Mesendoderm (in vitro differentiated cells): ENCODE measurements at places on chromosomes 11 and 22.

DNA sequence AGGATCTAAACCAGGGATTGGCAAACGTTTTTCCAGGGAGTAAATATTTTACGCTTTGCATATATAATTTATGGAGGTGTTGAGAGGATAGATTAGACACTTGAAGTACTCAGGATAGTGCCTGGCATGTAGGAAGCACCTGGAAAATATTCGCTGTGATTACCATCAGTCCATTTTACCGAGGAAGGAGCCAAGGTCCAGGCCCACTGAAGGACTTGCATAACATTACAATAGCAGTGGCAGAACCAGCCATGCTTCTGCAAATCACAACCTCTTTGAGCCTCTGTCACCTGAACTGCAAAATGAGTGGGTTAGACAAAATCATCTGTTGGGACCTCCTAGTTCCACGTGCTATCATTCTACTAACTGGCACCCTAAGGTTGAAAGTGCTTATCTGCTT, 5.4 kb downstream of the FUT4 start:
- DNase-seq = no peak

DNA sequence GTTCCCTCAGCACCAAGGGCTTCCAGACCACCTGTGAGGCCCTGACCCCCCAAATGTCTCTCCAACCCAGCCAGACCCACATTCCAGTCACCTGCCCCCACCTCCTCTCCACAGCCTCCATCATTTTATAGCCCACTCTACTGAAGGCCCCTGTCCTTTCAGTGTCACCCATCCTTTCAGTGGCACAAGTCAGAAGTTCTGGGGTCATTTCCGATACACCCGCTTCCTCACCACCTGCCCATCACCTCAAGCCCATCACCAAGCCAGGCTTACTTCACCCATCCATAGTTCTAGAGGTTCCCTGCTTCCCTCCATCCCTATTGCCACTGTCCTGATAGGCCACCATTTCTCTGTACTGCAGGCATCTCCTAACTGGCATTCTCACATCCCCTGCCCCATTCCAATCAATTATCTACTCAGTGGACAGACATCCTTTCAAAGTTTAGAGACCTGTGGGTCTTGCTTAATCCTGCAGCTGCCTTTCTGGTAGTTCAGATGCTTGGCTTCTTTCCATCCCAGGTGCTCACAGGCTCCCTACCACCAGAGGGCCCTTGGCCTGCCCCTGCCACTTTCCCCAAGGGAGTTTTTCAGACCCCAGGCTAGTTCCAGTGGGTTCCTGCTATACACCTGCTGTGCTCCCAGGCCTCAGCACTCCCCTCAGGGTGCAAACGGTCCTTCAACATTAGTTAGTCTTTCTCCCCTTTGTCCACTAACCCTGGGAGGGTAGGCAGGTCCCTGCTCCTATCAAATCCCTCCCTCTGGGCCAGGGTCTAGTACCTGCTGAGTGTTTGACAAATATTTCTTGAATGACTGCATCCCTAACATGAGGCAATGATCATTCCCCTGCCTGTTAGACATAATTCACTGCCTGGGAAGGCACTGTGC, 7.6 kb downstream of the KCNQ1OT1 start:
- DNase-seq = peak; percentile 85

DNA sequence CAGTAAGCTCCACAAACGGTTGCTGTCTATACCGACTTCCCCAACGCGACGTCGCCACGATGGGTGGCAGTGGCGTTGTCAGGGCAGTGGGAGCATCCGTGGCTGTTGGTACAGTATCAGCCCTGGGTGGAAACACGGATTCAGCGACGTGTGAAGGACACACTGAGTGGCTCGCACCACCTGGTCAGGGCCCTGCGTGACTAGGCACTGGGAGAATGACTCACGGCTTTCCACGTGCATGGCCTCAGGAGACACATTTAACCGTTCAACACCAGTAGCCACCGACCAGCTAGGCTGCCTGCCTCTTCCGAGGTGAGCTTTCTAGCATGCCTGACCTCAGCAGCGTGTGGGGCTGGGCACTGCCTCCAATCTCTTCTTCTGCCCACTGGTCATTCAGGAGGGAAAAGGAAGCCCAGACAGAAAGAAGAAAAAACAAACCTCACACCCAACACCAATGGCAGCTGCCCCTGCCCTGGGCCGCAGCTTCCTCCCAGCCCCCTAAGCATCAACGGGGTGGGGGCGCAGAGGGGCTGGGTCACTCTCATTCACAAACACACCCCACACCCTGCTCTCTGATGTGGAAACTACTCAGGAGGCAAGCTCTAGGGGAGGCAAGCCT, 59.0 kb downstream of the MYH9 start:
- DNase-seq = peak; percentile 66

- peak; percentile 97 for DNase-seq
Measured at GRCh38 chr11:16820324-16821092, 82.1 kb downstream of the C11orf58 start.

DNA sequence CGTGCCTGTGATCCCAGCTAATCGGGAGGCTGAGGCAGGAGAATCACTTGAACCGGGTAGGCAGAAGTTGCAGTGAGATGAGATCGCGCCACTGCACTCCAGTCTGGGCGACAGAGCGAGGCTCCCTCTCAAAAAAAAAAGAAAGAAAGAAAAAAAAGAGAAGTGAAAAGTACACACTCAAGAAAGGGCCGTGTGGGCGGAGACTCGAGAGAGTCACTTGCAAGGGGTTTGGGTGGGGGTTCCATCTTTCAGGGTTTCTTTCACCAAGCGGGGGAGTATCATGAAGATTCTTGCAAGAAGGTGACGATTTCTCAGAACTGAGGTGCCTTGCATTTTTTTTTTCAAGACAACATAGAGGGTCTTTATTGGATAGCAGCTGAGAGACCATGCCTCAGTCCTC, 4.0 kb upstream of the IFITM5 start:
- DNase-seq = no peak

DNA sequence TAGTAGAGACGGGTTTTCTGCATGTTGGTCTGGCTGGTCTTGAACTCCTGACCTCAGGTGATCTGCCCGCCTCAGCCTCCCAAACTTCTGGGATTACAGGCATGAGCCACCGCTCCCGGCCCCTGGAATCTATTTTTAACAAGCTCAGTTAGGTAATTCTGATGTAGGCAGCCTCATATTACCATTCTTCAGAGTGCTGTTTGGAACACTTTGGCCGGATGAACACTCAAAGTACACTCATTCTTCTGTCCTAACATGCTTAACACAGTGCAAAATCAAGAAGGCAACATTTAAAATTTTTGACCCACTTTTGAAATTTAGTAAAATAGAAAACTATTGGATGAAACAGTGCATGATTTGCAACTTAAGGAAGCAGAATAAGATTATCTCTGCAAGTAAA, 586.7 kb upstream of the CHORDC1 start:
- no peak for DNase-seq

DNA sequence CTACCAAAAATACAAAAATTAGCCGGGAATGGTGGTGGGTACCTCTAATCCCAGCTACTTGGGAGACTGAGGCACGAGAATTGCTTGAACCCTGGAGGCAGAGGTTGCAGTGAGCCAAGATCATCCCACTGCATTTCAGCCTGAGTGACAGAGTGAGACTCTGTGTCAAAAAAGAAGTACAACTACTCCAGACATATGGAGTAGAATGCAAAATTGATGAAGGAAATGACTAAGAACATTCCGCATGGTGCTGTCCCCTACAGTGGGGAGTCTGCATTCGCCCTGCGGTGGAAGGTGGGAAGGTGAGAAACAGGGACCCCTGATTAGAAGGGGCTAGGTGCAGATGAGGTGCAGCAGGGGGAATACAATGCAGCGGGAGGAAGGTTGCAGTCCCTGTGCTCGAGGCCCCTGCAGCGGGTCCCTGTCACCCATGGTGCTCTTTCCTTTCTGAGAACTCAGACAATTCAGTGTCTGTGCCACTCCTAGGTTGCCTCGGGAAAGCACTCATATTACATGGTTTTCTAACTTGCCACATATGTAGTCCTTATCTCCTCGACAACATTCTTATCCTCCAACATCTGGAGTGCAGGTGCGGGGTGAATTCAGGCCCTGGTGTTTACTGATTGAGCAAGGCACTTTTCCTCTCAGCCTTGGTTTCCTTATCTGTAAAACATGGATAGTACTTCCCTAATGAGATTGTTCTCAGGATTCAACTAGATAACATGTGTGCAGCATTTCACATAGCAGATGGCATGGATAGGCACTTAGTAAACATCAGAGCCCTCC, 5.2 kb downstream of the POLD4 start:
- DNase-seq = peak; percentile 62

DNA sequence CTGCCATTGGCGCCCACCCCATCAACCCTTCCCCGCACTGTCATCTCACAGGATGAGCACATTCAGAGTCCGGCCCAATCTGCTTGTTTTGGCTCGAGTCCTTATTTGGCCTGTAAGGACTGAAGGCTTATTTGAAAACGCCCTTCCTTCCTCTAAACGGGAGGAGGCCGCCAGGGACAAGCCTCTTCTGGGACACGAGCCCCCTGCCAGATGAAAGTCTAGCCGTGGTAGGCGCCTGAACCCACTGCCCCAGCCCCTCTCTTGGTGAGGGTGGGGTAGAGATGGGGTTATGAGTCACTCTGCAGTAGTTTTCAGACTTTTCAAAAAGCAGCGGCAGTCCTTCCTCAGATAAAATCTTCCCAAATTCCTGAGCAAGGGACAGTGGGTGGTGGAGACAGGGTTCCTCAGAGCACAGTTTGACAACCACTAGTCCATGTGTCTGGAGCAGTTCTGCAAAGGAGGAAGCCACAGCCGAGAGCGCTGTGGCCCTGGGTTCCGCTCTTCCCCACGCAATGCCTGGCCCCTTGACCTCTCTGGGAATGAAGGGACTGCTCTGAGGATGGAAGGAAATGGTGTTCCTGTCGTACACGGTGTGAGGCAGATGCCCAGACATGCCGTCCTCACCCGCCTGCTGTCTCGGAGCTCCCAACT, 57.0 kb downstream of the MYH9 start:
- peak; percentile 92 for DNase-seq
